HT-29 (cell line): ENCODE measurements at places on chromosomes 2 and 18.

GRCh38 chr2:147888680-147889079 is 43.9 kb downstream of the ACVR2A start:
- DNase-seq = no peak

DNA sequence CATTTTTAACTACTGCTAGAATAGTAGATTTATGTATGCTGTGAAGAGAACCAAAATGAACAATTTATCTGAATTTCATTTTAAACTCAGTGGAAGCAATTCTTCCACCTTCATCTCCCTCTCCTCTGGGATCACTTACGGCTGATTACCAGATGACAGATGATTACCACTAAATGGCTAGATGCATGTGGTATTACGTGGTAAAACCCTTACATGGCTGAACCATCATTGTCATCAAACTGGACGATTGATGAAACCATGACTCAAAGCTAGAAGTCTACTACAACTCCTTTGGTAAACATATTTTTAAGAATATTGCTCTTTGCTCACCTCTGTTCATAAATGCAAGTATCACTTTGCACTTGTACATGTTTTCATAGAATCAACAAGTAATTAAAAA is 48.5 kb upstream of the DOCK10 start:
- DNase-seq = no peak

DNA sequence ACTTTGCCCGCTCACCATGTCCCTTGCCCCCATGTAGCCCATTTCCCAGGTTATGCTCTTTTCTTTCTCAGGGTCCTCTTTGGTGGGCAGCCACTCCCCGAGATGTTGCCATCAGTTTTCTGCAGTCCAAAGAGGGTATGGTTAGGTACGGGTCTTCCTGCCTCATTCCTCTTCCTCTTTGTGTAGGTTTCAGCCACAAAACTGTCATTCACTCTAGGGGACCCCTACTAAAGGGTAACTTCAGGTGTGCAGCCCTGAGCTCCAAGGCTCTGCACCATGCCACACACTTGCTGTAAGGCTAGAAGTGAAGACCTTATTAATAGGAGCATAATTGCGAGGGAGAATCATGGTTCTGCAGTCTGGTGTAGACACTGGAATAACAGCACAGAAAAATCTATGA is 99.8 kb upstream of the ZNF397 start:
- no peak for DNase-seq

DNA sequence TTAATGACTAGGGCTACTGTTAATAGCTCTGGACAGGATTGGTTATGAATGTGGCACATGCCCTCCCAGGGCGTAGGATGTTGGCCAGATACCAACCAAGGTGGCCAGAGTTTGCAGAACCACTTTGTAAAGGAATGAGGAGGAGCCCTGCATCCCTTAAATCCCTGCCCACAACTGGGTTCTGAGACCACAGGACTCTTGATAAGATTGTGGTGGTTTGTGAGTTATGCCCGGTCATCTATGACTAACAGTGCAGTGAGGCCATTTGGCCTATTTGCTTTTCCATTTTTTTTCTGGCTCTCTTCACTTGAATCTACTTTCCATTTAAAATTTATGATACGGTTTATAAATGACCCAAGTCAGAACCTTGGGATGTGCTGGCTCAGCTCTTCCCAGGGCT is 294.5 kb downstream of the PRKCE start:
- DNase-seq = peak; percentile 95

DNA sequence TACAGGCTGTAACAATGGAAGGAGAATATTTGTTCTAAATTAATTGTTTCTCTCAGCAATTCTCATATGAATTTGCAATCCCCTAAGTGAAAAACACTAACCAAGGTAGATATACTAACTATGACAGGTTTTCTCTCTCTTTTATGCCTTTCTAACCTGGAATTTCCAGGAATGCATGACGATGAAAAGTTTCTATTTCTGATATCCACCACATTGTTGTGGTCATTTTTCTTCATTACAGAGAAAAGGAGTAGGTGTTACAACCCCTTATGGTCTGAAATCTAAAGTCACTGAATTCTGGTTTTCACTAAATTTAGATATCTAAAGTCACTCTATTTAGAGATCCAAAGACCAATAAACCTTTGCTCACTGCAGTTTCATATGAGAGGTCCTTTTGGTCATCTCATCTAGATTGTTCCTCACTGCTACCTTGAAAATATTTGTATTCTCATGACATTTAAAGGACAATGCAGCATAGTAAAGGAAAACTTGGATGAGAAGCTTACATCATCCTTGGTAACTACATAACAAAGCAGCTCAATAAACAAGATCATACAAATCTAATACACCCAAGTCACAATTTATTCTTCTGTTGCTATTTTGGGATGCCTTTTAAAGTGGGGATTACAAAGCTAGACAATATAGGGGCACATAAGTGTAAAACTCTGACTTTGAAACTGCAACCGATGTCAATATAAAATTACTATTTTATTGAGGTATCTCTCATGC is 85.8 kb downstream of the TCF4 start:
- no peak for DNase-seq

- DNase-seq = no peak
These were observed 109.9 kb downstream of the ZNF236 start for GRCh38 chr18:76932026-76932819.
